Stimulated activated CD4-positive, alpha-beta T cell treated with anti-CD3 and anti-CD28 coated beads, Interleukin-1b, Interleukin-23, amount 100 ng/mL, for 1 hour (primary cell): ENCODE measurements at places on chromosomes 13 and 19.

- peak; percentile 19 for DNase-seq
Observed at GRCh38 chr13:51125495-51126226, 14.6 kb upstream of the C13orf42 start.

- no peak for DNase-seq
Observed at GRCh38 chr13:112735791-112736190, 46.0 kb downstream of the ATP11A start.

- no peak for DNase-seq
Observed at GRCh38 chr13:21998279-21998990, 327.6 kb downstream of the FGF9 start.

DNA sequence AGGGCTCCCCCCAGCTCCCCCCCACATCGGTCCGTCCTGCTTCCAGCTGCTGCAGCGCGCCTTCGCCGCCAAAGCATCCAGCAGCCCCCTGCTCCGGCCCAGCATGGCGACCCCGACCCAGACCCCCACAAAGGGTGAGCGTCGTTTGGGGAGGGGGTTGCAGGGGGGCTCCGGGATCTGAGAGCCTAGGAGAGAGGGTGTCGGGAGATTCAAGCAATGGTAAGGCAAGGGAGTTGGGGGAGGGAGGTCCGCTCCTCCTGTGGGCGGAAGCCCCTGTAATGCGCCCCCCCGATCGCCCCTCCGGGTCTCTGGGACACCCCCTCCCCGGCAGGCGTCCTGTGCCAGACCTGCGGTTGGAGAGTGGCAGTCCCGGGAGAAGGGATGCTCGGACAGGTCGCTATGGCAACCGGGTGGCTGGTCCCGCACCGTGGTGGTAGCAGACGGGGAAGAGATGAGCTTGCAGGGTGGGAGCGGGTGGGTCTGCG is at the start of gene FXYD7:
Gene FXYD7, plus strand, starts transcription at position 25 of the 485 bp plus-strand sequence. Its CDS starts 79 bp downstream, at position 104.
- DNase-seq = no peak

GRCh38 chr19:21934593-21934992 is 76.2 kb downstream of the ZNF208 start:
- DNase-seq = no peak

DNA sequence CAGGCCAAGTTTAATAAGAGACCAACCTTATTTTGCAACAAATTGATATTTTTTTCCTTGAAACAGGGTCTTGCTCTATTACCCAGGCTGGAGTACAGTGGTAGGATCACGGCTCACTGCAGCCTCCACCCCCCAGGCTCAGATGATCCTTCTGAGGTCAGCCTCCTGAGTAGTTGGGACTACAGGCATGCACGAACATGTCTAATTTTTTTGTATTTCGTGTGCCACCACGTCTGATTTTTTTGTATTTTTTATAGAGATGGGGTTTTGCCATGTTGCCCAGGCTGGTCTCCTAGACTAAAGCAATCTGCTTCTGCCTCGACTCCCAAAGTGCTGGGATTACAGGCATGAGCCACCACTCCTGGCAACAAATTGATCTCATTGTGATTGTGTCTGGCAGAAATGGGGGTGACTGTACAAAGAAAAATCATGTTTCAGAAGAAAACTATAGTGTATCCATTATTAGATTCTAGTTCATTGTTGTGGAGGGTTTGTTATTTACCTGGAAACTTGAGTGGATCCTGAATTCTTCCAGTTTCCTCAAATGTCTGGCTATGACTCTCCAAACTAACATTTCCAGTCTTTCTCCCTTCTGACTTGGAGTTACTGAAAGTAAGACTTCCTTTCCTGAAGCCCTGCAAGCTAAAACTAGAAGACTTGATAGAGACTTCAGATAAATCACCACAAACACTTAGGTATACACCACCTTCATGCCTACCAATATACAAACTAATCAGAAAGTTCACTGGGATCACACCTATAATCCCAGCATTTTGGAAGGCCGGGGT is 17.3 kb upstream of the AKT2 start:
- DNase-seq = no peak

GRCh38 chr13:71082631-71083030 is 784.4 kb downstream of the DACH1 start:
- no peak for DNase-seq

GRCh38 chr19:51462276-51462675 is 4.0 kb upstream of the SIGLEC8 start:
- no peak for DNase-seq

GRCh38 chr13:52361225-52361624 is 44.7 kb downstream of the THSD1 start:
- no peak for DNase-seq

DNA sequence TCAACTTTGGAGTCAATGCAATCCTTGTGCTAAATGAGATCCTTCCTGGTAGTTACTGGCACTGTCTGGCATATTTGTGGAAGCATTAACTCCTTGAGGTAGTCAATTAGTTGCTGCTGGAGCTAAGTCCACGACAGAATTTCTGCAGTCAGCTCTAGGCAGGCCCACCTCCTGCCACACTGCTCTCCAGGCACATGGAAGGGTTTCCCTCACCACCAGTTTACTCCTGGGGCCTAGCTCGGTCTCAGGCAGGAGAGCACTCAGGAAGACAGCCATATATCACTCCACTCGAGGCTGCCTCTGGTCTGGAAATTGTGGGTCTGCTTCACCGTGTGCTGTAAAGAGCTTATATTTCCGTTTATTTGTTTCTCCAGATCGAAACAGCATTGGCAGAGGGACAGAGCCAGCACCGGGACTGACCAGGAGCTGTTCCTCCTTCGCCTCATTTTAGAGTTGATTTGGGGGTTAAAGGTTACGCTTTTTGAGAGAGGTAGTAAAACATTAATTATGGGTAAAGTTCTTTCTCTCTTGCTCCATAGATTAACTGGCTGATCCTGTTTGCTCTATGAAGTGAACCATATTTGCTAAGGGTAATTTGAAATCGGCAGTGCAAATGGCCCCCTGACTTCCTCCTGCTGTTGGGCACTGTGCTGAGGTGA is 20.6 kb upstream of the GTF3A start:
- no peak for DNase-seq

DNA sequence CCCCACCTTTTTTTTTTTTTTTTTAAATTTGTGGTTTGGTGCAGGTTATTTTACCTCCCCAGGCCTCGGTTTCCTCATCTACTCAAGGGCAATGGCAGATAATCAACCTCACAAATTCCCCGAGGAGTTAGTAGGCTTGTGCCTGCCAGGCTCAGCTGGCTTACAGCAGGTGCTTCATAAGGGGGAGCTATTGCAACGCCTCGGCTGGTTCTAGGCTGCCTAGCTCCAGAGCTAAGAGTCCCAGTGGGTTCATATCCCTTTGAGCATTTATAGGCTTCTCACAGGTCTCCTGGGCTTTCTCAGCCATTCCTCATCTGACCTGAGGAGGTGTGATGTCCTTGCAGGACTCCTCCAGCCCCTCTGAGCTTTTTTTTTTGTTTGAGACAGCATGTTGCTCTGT is 10.6 kb downstream of the BCKDHA start:
- no peak for DNase-seq

GRCh38 chr19:57031106-57031505 is 88.7 kb upstream of the USP29 start:
- DNase-seq = no peak

DNA sequence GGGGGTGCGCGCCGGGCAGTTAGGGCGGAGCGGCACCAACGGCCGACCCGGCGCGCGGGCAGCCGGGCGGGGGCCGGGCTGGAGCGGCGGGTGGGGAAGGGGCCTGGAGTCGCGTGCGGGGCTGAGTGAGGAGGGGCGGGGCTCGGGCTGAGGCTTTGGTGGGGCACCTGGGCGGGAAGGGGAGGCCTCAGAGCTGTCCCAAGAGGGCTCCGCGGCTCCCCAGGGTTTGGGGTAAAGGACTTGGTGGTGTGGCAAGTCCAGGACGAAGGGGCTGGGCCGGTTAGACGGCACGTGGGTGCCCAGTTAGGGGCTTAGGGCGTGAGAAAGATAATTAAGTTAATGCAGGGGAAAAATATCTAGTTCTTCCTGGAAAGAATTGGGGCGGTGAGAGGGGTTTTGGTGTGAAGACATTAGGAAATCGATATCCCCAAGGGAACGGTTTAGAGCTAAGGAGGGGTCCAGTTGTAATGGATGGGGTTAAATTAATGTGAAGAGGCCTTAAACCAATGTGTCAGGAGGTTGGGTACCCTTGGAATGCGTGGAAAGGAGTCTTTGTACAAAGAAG is 496 bp downstream of the ZNF574 start:
- DNase-seq = peak; percentile 22

DNA sequence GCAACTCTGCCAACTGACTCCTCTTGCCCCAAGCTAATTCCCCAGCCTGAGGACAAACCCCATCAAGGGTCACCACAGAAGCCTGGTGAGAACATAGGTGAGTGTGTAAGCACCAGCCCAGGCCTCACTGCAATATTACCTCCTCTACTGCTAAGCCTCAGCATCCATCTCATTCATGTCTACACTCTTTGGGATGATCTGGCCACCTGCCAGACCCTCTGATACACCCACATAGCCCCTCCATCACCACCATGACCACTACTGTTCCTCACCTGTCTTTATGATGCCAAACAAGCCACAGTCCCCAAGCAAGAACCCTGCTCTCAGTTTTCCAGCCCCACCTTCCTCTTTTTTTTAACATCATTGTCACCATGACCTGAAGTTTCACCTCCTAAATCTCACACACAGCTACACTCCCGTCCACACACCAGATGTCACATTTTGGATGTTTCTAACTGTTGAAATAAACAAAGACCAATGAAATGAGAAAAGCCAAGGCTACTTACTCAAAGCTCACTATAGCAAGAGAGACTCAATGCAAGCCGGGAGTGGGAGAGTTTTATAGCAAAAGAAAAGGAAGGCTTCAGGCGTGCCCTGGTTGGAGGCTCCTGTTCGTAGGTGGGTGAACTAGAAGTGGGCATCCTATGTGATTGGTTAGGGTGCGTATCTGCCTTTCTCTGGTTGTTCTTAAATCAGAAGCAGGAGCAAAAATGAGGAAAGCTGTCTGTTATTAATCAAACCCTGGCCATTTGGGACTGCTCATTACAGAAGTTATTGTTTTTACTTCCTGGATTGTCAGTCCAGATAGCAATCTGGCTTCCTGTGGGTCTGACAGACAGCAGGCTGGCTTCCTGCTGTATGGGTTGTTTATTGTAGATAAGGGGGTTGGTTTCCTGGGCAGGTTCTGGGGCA is 2.0 kb downstream of the ZNF792 start:
- no peak for DNase-seq

- no peak for DNase-seq
Observed at GRCh38 chr19:33797802-33798671, 1.4 kb downstream of the KCTD15 start.

- DNase-seq = no peak
Observed at GRCh38 chr13:46801858-46802257, 4.9 kb upstream of the ESD start.

GRCh38 chr19:2984215-2984528 is 6.8 kb downstream of the TLE6 start:
- no peak for DNase-seq

DNA sequence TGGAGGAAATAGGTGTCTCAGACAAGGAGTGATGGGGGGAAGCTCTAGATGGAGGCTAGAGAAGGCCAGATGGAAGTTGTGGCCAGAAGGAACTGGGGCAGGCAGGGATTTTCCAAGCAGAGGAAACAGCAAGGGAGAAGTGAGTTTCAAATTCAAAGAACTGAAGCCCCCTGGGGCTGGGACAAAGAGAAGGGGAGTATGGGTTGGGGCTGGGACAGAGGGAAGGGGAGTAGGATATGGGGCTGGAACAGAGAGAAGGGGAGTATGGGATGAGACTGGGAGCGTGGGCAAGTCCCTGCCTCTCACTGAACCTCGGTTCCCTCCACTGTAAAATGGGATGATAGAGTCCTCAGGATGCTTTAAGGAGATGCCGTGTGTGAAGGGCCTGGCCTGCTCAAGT is 1.9 kb upstream of the GTF2F1 start:
- DNase-seq = no peak

DNA sequence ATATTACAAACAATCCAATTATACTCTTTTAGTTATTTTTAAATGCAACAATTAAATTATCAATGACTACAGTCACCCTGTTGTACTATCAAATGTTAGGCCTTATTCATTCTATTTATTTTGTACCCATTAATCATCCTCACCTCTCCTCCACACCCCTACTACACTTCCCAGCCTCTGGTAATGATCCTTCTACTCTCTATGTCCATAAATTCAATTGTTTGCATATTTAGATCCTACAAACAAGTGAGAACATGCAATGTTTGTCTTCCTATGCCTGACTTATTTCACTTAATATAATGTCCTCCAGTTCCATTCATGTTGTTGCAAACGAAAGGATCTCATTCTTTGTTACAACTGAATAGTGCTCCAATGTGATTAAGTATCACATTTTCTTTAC is 1414.6 kb downstream of the SLITRK1 start:
- no peak for DNase-seq

DNA sequence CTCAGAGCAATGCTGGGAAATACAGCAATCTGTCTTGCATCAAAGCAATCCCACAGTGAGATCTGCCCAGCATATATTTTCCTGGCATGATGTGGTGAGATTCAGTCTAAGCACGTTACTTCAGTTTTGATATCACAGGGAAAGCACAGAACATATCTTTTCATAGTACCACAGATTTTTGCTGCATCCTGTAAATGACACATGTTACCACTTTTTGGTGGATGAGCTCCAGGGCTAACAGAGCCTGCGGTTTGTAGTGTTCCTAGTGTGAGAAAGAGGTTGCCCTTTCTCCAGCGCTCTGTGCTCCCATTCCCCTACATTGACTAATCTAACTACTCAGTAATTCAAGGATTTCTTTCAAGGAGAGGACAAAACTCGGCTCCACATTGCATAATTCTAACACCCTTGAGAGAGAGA is 409.0 kb downstream of the GPC6 start:
- no peak for DNase-seq

DNA sequence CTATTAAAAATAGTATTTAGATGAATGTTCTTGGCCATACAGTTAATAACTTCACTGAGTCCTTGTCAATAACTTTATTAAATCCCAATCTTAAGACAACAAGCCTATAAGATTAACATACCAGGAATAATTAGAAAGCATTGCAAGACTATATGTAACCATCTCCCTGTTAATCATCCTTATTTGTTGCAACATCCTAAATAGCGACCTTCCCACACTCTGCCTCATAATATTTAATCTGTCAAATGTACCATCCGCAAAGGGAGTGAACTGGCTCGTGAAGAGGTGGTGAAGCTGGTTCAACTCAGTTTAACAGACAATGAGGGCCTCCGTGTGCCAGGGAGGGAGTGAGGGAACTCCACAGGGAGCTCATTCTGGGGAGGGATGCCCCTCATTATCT is 33.9 kb downstream of the KL start:
- no peak for DNase-seq

- DNase-seq = no peak
Observed at GRCh38 chr13:26468265-26468801, 89.2 kb upstream of the WASF3 start.

DNA sequence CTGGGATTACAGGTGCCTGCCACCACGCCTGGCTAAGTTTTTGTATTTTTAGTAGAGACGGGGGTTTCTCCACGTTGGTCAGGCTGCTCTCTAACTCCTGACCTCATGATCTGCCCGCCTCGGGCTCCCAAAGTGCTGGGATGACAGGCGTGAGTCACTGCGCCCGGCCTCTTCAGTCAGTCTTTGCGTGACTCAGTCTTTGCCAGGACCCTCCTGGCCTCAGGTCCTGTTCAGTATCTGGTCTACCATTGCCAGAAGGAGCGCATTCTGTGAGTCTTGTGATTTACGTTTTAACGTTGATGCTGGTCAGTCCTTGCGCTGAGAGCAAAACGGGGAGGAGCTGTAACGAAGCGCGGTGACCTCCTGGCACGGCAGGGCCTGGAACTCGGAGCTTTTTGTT is 7.6 kb upstream of the HMG20B start:
- no peak for DNase-seq
